ENCODE measurements at places on chromosomes 3 and 15.
A peak's percentile ranks its signal among the peaks of the same experiment; 100 is the strongest.

DNA sequence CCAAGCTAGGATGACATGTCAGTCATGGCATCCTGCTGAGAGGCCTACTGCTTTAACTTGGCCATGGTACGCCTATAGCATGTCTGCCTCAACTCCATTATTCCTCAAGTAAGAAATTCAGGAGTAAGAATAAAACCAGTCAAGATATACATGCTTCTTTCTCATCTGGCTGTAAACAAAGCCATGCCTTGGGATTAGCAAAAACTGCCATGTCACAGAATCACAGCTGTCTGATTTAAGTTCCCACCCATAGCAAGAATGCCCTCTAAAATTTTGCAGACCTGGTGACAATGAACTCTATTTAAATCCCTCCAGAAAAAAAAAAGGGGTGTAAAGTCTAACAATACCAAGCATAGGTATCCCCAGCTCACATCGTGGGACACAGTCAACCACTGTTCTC lies 55.6 kb upstream of the ACAN start:
- no peak for DNase-seq

GRCh38 chr15:72792431-72792830 lies 8.9 kb upstream of the ADPGK start:
- no peak for DNase-seq

- no peak for DNase-seq
Observed at GRCh38 chr3:41600616-41601015, 361.3 kb downstream of the ULK4 start.

- DNase-seq = no peak
Observed at GRCh38 chr15:41498657-41499056, 5.0 kb downstream of the ITPKA start.

GRCh38 chr3:196662711-196663571 lies 23.4 kb downstream of the NRROS start:
- no peak for DNase-seq

DNA sequence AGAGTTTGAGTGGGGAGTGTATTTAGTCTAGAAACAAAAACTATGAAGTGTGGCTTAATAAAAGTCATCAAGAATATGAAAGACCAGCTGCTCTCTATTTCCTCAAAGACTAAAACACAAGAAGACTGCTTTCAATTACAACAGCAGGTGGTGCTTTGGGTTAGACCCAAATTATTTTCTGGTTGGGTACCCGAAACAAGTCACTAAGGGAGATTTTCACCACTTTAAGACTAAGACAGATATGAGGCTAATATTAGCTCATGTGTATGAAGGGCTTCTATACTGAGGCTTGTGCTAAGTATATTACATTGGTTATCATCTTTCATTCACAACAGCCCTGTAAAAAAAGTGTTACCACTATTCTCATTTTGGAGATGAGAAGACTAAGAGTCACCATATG lies 43.1 kb downstream of the COL8A1 start:
- no peak for DNase-seq

- DNase-seq = no peak
Observed at GRCh38 chr3:171824824-171825221, 14.5 kb upstream of the PLD1 start.

DNA sequence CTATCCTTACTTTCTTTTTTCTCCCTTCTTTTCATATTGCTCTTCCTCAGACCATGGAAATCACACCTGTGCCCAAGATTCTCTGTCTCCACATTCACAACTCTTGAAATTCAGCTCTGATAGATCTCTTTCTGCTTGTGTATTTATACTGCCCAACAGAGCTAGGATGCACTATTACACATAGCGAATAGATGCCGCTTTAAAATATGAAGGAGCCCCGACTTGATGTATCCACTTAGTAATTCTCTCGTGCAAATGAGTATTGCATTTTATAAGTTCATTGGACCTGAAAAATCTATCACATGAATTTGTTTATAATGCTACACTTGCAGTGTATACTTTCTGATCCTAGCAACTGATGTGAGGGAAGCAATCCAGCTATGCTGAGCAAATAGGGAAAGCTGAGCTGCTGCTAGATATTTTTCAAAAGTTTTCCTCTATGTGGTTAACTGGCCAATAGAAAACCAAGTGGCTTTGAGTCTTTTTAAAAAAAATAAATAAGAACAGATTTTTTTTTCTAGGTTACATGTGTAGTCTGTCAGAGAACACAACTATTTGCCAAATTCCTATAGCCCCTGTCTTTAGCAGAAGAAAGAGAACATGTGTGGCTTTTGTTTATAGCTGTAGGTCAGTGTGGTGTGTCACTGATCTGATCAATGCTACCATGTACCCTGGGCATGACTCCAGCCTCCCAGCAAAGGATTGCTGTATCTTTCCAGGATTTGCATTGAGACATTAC lies 64.3 kb upstream of the LEKR1 start:
- DNase-seq = no peak

DNA sequence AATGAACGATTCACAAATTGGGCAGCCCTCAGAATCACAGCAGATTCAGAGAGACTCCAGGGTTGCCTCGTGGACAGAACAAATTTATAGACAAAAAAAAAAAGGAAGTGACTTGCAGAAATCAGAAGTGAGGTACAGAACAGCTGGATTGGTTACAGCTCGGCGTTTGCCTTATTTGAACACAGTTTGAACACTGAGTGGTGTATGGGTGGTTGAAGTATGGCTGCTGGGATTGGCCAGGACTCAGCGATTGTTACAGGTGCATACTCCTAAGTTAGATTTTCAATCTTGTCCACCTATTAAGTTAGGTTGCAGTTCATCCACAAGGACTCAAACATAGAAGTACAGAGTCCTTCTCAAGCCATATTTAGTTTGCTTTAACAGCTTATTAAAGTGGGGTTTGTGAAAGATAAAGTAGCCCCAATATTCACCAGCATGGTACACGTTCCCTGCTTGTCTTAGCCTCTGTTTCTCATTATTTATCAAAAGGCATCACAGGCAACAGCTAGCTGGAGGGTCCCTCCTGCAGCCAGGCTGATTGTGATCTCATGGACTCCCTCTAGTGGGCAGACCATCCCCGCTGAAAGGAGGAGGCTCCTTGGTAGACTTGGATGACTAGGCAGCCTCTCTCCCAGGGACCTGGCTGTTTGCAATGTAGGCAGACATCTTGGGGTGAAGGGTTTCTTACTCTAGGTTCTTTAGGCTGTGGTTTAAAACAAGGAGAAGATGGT lies 17.6 kb upstream of the ALDH1L1 start:
- peak; percentile 69 for DNase-seq
